ENCODE measurements at places on chromosomes 11 and 22.
A peak's percentile ranks its signal among the peaks of the same experiment; 100 is the strongest.

DNA sequence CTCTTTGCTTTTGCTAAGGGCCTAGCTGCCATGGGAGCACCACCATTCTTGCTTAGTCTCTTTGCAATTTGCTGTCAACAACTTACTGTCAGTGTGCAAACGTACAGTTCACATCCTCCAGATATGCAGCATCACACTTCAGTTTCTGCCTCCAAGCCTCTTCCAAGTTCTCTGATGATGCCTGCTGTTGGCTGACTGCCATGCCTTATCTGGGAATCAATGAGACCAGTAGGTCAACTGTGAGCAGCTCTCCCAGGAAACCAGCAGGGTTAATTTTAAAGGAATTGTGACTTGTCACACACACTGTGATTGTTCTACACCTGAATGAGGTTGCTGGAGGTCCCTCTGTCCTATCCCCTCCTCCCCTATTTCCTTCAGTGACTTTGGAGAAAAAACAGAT is 56.0 kb downstream of the COPB1 start:
- no peak for DNase-seq

GRCh38 chr11:3177931-3178330 is 12.8 kb upstream of the OSBPL5 start:
- no peak for DNase-seq

DNA sequence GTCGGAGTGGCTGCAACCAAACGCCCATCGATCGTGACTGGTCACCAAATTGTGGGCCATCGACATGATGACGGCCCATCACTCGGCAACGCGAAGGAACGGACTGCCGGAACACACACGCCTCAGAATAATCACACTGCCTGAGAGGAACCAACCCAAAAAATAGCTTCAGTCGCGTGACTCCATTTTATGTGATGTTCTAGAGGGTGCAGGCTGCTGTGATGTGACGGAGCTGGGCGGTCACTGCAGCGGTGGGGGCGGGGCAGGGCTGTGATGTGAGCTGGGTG is 174.6 kb downstream of the CTTN start:
- DNase-seq, result no peak

DNA sequence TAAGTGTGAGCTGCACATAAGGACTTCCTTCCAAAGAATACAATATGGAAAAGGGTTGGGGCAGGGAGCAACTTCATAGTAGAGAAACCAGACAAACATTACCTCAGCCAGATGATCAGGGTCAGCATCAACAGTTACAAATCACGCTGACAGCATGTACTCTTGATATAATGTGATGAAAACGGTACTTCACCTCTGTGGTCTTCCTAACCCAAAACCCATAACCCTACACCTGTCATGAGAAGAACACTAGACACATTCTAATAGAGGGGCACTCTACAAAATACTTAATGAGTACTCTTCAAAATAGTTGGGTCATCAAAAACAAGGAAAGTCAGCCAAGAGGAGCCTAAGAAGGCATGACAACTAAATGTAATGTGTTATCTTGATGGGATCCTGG is 43.9 kb downstream of the RRAS2 start:
- no peak for DNase-seq

- DNase-seq, result peak; percentile 66
Observed at GRCh38 chr22:44625981-44626687, 75.9 kb upstream of the PRR5 start.

- no peak for DNase-seq
Observed at GRCh38 chr11:15493066-15493465, 378.3 kb downstream of the INSC start.

- DNase-seq, result no peak
Observed at GRCh38 chr22:25753252-25753651, 11.3 kb downstream of the MYO18B start.

- DNase-seq, result no peak
Observed at GRCh38 chr22:39182478-39183030, 30.1 kb upstream of the CBX7 start.

GRCh38 chr11:130070109-130070845 is 583 bp downstream of the APLP2 start:
- DNase-seq, result peak; percentile 30

- DNase-seq, result no peak
Observed at GRCh38 chr11:87966694-87967093, 208.5 kb downstream of the RAB38 start.

GRCh38 chr22:35733791-35734516 is 16.3 kb downstream of the APOL5 start:
- no peak for DNase-seq

DNA sequence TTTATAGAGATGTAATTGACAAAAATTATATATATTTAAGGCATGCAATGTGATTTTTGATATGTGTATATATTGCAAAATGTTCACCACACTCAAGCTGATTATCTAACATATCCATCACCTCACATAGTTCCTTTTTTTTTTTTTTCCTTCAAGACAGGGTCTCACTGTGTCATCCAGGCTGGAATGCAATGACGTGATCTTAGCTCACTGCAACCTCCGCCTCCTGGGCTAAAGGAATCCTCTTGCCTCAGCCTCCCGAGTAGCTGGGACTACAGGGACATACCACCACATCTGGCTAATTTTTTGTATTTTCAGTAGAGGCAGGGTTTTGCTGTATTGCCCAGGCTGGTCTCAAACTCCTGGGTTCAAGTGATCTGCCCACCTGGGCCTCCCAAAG is 65.1 kb upstream of the SLC35C1 start:
- no peak for DNase-seq

GRCh38 chr11:118009864-118010737 is 23.9 kb downstream of the IL10RA start:
- DNase-seq, result no peak

DNA sequence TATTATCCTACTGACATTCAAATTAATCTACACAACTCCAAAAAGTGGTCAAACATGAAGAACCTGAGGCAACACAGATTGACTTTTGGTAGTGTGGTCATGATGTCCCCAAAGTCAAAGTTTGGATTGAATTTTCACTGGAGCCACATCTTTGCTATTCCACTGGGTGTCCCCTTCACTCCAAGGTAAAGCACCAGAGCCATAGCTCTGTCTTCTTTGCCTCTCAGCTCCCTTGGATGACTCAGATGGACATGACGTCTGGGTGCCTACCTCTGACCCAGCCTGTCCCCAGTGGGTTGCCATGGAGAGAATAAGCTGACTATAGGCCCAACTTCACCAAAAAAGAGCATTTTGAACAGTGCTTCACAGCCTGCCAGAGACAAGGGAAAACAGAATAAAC is 57.4 kb upstream of the ARHGAP42 start:
- DNase-seq, result no peak

GRCh38 chr11:72239849-72240460 is 4.0 kb downstream of the PHOX2A start:
- DNase-seq, result no peak

All from activated T-helper 1 cell treated with Interleukin-2 at 50 U/mL for 16 hours (primary cell).